ENCODE measurements at places on chromosomes 11 and 22. TPM values are rescaled to one million over a fixed set of nuclear protein-coding genes. Genes with fewer than 3 reads are reported as not detected.

Gene MRGPRX3
- not detected for total RNA-seq

Gene POU2AF2
- not detected for total RNA-seq

Gene GRIA4
- not detected for total RNA-seq

Gene HBD
- total RNA-seq: 1.4 TPM

Gene INS
- not detected for total RNA-seq

Gene TENM4
- total RNA-seq: 7.4 TPM

Gene RAG1
- total RNA-seq: 1.1 TPM

Gene VSIG10L2
- 0.14 TPM for total RNA-seq

Gene LTBP3
- 127 TPM for total RNA-seq

Gene LRRC74B
- not detected for total RNA-seq

Gene HPX
- 1.2 TPM for total RNA-seq

Gene MUC2
- 0.05 TPM for total RNA-seq

Gene KRTAP5-11
- total RNA-seq: not detected

Gene UQCR10
- 48.6 TPM for total RNA-seq

Gene TMEM25
- total RNA-seq: 22.8 TPM

Gene PIK3IP1
- total RNA-seq: 12.8 TPM

Gene DRD4
- total RNA-seq: 0.51 TPM

Gene GATD1
- total RNA-seq: 33.0 TPM

Gene STARD10
- 22.1 TPM for total RNA-seq

Gene SLC17A6
- not detected for total RNA-seq

Gene SCUBE2
- total RNA-seq: 2.5 TPM

Gene CHST1
- 3.3 TPM for total RNA-seq

Gene TSSK2
- not detected for total RNA-seq

Gene RHOG
- 55.0 TPM for total RNA-seq

Gene CCND1
- 65.8 TPM for total RNA-seq

Gene TYMP
- 52.8 TPM for total RNA-seq

Gene TNNI2
- 1.3 TPM for total RNA-seq

Gene RELA
- 80.8 TPM for total RNA-seq
